ENCODE measurements at places on chromosomes 1 and 21.

- no peak for DNase-seq
Observed at GRCh38 chr1:233520261-233521191, 93.4 kb upstream of the KCNK1 start.

DNA sequence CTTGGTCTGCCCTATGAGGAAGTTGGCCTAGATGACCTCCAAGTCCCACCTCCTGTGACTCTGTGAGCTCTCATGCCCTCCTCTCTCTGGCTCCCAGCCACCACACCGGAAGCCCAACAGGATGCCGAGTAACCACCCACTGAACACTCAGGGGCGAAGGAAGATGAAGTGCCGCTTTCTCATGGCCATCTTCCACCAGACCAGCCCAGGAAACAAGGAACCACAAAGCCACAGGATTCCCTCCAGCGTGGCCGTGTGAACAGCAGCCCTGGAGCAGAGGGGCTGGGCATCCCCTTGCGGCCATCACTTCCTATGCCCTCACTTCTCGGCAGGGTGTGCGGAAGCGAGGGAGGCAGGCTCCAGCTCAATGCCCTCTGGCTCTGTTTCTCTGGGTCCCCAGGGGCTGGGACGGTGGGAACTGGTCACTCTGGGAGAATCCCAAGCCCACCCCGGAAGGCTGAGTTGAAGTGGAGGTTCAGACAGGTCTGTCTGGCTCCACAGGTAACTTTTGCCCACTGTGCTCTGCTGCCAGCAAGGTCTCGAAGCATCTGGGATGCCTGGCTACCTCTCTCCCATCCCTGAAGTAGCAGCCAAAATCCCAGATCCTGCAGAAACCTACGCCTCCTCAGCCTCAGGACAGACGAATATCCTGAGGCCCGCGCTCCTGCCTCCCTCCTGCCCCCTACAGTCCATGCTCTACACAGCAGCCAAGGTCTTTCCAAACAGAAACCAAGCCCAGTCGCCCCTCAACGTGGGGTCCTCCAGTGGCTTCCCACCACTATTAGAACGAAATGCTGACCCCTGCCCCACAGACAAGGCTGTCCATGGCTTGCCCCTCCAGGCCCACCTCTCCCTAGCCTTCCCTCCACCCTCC lies 44.2 kb upstream of the ECE1 start:
- DNase-seq: peak; percentile 43

- DNase-seq: no peak
Observed at GRCh38 chr1:157596384-157596783, 1.5 kb downstream of the FCRL4 start.

GRCh38 chr1:113630340-113631327 lies 128.7 kb downstream of the PHTF1 start:
- DNase-seq: no peak

DNA sequence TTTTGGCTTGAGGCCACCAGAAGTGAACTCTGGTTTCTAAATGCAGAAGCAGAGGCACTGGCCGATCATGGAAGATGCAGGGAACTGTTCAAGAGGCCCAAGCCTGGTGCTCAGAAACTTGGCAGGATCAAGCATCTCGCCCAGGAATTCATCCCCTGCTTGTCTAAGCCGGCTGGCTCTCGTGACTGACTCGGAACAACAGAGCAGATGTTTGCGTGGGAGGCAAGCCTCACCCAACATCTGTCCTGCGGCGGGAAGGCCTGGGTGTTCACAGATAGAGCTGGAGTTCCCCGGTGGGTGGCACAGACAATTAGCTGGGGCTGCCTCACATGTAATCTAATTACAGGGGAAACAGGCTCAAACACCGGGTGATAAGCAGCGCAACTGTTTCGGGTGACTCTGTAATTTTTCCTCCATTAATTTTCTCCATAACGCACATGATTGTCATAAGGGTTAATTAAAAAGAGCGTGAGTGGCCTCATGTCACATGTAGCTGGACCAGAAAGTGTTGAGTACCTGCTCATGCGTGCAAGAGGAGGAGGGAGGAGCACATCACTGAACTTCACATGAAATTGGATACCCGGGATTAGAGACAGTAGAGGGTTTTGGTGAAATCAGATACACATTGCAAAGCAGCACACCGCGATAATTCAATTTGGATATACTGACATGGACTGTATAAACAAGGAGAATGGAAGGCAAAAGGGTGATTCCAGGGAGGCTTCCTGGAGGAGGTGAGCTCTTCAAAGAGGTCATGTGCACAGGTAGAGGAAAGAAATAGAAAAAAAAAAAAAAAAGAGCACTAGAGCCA lies 180.0 kb downstream of the ETS2 start:
- DNase-seq: no peak

DNA sequence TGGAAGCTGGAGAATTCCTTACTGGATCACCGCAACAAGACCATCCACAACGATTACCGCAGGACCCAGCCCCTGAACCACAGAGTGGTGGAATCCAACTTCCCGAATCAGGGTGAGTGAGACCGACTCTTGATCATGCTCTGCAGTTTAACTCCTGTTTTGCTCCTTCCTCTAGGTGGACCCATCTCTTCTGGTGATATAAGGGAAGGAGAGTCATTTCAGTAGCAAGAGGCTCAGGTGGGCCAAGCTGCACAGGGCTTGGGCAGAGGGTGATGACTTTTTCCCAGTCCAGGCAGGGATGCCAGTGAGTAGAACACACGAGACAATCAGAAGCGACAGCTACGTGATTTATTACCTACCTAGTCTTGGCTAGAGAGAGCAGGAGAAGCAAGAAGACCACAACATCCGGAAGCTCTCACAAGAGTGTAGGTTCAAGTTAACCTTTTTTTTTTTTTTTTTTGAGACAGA lies 25.2 kb downstream of the CA6 start:
- DNase-seq: no peak

GRCh38 chr1:154324669-154325582 lies at the start of gene ATP8B2:
Gene ATP8B2, plus strand, starts transcription at chr1:154325525. Its CDS starts 2,617 bp downstream, at chr1:154328142.
- DNase-seq: peak; percentile 67

DNA sequence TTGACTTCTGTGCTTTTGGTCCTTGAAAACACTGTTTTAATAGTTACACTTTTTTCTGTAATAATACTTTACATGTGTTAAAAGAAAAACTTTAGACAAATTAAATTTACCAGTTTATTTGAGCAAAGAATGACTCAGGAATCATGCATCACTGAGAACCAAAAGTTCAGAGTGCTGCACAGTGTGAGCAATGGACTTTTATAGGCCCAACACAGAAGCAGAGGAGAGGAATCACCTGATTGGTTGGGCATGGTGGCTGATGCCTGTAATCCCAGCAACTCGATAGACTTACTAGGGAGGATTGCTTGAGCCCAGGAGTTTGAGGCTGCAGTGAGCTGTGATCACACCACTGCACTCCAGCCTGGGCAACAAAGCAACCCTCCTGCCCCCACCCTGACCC lies 29.3 kb downstream of the ZNF648 start:
- DNase-seq: no peak

GRCh38 chr1:204446413-204447111 lies 34.9 kb upstream of the PPP1R15B start:
- DNase-seq: peak; percentile 66

- no peak for DNase-seq
Observed at GRCh38 chr21:38913120-38913892, 107.6 kb downstream of the ETS2 start.

DNA sequence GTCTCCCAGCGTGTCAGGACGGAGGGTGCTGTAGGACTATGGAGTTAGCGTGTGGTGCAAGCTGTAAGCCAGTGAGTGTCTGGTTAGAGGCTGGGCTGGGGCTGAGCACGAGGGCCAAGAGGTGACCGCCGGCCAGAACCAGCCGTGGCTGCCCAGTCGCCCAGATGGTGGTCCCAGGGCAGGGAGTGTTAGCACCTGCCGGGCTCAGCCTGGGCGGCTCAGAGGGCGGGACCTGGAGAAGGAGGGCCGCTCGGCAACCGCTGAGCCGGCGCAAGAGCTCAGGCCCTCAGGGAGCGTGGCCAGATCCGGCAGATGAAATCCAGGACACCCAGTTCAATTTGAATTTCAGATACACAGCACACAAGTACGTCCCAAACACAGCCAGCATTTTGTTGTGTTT lies 87.9 kb downstream of the PRDM16 start:
- DNase-seq: no peak

DNA sequence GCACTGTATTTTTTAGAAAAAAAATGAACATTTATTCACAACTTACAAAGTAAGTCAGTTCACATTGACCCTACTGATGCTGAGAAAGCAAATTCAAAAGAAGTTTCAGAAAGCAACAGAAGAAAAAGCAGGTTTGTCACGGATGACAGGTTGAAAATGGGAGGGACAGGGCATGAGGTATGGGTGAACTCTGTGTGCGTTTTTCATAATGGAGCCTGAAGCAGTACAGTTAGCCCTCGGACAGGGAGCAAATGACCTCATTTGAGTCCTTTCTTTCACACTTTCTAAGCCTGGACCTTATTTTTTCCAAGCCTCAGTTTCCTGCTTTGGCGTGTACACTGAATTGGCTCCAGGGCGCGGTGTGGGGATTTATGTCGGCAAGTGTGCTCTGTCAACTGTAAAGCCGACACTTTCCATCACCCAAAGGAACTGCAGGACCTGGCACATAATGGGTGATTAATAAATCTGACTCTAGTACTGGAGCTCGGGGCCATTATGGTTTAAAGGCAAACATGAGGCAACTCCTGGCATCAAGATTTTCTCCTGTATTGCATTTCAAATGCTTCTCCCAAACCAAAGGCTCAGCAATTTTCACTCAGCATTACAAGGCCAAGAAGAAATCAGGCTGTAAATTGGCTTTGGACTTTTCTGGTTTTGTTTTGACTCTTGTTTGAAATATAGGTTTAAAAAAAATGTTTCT lies 345.5 kb upstream of the DUSP10 start:
- DNase-seq: no peak

- no peak for DNase-seq
Observed at GRCh38 chr1:71298633-71299032, 217.8 kb upstream of the ZRANB2 start.

DNA sequence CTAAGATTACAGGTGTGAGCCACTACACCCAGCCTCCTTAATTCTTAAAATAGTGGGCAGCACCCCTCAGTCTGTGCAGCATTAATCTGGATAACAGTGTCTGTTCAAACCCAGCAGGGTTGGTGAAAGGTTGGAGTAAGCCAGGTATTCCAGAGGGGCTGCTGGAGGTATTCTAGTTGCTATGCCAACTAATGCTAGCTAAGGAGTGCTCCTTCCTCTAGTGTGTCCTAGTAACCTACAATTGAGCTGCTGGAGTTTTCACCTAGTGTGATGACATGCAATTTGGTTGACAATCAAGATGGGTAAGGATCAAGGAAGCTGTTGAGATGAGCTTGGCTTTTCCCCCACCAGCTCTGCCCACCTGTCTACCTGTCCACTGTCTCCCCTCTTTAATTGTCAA lies 100.2 kb upstream of the IPO9 start:
- no peak for DNase-seq

DNA sequence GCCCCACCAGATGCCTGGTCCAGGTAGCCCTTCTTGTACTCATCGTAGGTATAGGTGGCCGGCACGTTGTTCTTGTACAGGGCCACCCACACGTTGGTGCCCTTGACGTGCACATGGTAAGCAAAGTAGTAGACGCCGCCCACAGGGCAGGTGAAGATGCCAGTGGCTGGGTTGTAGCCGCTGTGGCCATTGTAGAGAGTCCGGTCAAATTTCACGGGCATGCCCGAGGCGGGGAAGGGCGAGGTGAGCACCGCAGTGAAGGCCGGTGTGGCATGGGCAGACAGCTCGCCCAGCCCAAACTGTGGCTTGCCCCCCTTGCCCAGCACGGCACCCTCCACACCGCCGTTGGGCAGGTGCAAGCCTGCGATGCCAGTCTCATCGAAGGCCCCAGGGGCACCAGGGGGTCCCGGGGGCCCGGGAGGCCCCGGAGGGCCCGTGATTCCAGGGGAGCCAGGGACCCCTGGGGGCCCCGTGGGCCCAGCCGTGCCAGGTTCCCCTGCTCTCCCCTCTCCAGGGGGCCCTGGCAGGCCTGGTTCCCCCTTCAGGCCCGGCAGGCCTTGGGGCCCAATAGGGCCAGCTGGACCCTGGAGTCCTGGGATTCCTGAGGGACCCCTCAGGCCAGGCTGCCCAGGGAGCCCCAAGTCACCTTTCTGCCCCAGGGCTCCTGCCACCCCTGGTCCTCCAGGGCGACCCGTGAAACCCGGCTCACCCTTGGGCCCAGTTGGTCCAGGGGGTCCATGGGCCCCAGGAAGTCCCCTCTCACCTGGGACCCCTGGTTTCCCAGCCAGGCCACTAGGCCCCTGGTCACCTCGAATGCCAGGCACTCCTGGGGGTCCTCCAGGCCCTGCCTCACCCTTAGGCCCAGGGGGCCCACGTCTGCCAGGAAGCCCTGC lies 9.2 kb downstream of the ADPRS start:
- DNase-seq: no peak

DNA sequence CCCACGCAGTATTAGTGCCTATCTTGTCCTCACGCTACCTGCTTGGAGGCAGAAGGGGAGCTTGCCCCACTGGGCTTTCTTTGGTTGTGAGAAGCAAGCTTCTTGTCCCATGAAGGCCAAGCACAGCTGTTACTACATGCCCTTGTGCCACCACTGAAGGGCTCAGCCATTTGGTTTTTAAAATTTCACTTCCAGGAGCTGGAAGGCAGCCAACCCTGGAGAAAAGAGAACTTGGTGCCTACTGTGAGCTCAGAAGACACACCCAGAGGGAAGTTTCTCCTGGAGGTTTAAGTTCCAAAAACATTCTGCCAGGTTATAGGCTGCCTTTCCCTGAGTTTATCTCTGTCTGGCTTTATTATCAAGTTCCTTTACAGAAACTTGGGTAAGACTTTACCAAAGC lies 187.4 kb downstream of the SLC35F3 start:
- DNase-seq: no peak

GRCh38 chr21:44753357-44753756 lies 42.0 kb upstream of the TSPEAR start:
- no peak for DNase-seq

GRCh38 chr1:246566813-246567645 lies 773 bp downstream of the CNST start:
- no peak for DNase-seq

GRCh38 chr1:178339834-178340233 lies 156.9 kb downstream of the CLEC20A start:
- no peak for DNase-seq

DNA sequence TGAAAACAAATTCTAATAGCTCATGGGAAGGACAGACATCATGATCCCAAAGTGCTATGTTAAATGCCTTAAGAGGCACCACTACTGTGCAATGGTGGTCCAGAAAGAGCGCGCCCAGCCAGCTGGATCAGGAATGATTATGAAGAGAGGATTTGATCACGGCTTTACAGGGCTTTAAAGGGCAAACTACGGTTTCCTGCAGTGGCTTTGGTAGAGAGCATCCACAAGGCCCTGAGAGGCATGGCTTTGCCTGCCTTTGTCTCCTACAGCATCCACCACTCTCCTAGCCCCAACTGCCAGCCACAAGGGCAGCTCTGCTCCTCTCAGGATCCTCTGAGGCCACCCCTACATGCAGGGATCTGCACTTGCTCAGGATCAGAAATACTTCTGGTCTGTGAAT lies 40.7 kb downstream of the ZNF281 start:
- no peak for DNase-seq
